ENCODE measurements at places on chromosomes 1 and 21. TPM values are rescaled to one million over a fixed set of nuclear protein-coding genes. Genes with fewer than 3 reads are reported as not detected.

Gene APOBEC4
- not detected for polyA plus RNA-seq

Gene BRDT
- polyA plus RNA-seq: not detected

Gene SDC3
- polyA plus RNA-seq: 43.5 TPM

Gene BMP8A
- not detected for polyA plus RNA-seq

Gene DDOST
- polyA plus RNA-seq: 107 TPM

Gene GCSAML
- 0.03 TPM for polyA plus RNA-seq

Gene GPR37L1
- 0.16 TPM for polyA plus RNA-seq

Gene MANEAL
- polyA plus RNA-seq: 2.3 TPM

Gene TNFAIP8L2
- 61.9 TPM for polyA plus RNA-seq

DNA sequence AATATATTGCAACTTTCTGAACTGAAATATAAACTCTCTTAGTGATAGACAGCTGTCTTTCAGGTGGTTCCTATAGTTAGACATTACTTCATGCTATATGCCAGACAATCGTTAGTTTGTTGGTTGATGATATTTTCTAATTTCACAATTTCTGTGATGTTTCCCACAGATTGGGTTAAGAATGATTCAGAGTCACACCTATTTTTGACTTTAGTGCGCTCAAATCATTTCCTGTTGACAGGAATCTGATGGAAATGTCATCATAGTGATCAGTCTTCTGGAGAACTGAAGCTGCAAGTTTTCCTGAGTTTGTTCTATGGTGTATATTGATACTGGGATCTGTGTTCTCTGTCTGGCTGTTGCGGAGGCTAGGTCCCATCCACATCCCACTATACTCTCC, 119.7 kb downstream of the C1orf21 start:
- no peak for DNase-seq

DNA sequence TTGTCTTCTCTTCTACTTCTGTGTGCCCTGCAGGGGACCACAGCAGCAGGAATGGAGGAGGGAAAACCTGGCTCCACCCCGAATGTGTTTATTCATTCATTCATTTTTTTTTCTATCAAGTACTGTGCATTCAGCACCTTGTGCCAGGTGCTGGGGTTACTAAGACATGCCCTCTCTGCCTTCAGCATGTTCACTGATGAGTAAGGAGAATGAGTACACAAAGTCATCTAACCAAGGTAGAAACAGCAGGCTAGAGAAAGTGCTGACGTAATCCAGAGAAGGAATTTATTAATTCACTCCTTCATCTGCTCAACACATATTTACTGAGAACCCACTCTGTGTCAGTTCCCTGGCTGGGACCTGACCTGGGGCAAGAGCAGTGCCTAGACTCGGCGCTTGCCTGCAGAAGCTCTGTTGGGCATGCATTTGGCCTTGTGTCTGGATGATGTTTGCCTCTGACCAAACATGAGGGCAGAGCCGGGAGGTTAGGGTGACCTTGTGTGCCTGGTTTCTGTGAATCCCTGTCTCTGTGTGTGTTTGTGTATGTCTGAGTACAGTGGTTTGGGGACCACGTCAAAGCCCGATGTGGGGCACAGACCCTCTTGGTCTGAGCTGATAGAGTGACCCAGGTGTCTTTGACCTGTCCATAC, 3.3 kb upstream of the MYOG start:
- DNase-seq: no peak

- DNase-seq: no peak
Observed at GRCh38 chr1:19738669-19739068, 61.0 kb downstream of the TMCO4 start.

GRCh38 chr1:225424562-225425200, 3.2 kb downstream of the LBR start:
- DNase-seq: no peak

DNA sequence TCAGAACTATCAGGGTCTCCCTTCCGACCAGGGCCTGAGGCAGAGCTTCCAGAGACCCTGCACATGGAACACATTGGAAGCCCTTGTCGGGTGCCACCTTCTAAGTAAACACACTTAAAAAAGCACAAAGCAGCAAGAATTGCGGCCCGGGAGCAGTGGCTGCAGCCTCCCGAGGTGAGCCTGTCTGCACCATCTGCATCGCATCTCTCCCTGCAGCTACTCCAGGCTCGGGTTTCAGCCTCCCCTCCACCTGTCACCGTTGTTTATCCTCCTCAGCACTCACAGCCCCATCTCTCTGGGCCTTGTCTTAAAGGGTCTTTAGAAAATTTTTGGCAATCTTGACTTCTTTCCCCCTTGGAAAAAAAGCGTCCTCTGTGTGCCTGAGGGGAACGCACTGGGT, 95.1 kb upstream of the ARHGEF16 start:
- DNase-seq: no peak

GRCh38 chr1:114134518-114134917, 19.2 kb downstream of the SYT6 start:
- DNase-seq: peak; percentile 56

GRCh38 chr1:165698761-165699052, 345 bp upstream of the ALDH9A1 start:
- DNase-seq: no peak

- no peak for DNase-seq
Observed at GRCh38 chr1:70916034-70916427, 131.6 kb downstream of the PTGER3 start.

DNA sequence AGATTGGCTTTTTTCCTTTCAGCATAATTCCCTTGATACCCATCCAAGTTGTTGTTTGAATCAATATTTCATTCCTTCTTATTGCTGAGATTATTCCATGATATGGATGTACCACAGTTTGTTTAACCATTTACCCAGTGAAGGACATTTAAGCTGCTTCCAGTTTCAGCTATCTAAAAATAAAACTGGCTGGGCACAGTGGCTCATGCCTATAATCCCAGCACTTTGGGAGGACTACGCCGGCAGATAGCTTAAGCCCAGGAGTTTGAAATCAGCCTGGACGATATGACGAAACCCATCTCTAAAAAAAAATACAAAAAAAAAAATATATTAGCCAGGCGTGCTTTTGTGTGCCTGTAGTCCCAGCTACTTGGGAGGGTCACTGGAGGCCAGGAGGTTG, 32.6 kb downstream of the SEMA6C start:
- no peak for DNase-seq

- DNase-seq: no peak
Observed at GRCh38 chr1:6477039-6477820, 11.3 kb upstream of the TNFRSF25 start.

DNA sequence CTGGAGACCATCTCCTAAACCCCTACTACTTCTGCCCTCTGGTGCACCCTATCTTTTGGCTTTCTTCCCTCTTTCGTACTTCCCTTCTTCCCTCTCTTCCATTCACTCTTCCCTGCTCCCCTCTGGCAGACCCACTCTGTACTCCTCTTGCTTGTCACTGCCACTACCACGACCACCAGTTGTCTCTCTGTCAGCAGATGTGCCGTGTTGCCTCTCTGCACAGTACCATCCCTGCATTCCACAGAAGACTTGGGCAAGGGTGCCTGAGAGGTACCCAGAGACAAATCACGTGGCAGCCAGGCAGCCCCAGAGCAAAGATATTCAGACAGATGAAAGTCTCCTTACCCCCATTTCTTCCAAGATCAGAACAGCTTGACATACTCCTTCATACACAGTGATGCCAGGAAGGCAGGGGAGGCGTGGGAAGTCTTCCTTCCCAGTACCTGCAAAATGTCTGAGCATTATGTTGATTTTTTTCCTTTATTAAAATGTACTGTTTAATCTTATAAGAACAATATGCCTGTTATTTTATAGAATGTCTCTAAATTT, 15.0 kb downstream of the CAMSAP2 start:
- DNase-seq: no peak

DNA sequence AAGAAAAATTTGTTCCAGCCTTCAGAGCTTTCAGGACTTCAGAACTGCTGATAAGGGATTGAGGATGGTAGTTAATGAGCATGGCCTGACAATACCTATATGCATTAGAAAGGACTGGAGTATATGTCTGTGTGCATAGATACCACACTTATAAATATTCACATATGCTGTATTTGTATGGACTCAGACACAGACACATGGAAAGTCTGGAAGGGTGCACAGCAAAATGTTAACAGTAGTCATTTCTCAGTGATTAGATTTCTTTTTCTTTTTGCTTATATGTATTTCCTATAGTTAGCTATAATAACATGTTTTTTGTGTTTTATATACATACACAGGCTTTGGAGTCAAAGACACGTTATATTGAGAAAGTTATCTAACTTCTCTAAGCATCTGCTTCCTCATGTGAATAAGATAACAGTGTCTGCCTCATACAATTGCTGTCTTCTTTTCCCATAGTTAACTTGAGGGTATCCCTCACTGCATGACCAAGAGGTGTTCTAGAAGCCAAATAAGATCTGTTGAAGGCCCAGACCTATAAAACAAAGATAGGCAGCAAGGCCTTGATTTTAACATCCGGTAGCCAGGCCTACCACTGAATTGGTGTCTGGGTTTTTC, 31.3 kb downstream of the INPP5B start:
- DNase-seq: no peak

DNA sequence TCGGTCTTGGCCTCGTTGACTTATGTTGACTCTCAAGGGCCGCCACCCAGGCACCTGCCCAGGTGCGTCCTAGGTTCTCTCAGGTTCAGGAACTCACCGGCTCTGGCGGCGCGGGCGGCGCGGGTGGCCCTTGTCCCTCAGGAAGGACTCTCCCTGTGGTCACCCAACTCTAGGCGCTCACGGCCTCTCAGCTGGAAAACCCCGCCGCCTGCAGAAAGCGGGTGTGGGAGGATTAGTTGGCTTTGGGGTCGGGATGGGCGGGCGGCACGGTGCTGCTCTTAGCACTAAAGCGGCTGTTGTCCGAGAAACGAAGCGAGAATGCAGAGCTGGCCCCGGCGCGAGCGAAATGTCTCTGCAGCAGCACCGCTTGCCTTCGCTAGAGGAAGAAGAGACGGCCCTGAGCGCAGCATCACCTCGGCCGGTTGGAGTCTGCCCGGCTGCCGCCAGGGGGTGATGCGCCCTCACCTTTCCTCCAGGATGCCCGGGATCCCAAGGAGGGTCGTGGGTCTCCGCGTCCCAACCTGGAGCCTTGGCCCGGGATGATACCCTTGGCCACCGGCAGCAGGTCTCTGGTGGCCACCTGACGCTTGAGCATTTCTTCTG, 8.1 kb upstream of the TADA1 start:
- peak; percentile 81 for DNase-seq

GRCh38 chr1:42936309-42937078, 22.2 kb downstream of the SLC2A1 start:
- DNase-seq: peak; percentile 81

GRCh38 chr1:93751377-93752250, 70.0 kb upstream of the BCAR3 start:
- no peak for DNase-seq

DNA sequence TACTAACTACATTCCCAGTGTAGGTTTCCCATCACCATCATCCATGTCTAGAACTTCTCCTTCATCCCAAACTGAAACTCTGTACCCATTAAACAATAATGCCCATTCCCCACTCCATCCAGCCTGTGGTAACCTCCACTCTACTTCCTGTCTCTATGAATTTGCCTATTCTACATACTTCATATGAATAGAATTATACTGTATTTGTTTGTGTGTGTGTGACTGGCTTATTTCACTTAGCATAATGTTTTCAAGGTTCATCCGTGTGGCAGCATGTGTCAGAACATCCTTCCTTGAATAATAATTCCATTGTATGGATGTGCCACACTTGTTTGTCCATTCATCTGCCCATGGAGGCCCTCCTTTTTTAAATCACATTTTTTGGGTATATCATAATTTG, 35.7 kb downstream of the ATP2B4 start:
- DNase-seq: no peak

GRCh38 chr1:85450832-85451231, 14.1 kb downstream of the DDAH1 start:
- DNase-seq: no peak

DNA sequence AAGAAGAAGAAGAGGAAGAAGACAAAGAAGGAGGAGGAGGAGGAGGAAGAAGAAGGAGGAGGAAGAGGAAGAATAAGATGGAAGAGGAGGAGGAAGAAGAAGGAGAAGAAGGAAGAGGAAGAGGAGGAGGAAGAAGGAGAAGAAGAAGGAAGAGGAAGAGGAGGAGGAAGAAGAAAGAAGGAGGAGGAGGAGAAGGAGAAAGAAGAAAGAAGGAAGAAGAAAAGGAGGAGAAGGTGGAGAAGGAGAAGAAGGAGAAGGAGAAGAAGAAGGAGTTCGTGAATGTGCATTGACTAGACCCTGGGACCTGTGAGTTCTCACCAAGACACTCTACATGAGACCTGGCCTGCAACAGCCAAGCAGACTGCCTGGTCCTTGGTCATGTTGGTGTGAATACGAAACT, 131.7 kb upstream of the ERRFI1 start:
- DNase-seq: no peak

DNA sequence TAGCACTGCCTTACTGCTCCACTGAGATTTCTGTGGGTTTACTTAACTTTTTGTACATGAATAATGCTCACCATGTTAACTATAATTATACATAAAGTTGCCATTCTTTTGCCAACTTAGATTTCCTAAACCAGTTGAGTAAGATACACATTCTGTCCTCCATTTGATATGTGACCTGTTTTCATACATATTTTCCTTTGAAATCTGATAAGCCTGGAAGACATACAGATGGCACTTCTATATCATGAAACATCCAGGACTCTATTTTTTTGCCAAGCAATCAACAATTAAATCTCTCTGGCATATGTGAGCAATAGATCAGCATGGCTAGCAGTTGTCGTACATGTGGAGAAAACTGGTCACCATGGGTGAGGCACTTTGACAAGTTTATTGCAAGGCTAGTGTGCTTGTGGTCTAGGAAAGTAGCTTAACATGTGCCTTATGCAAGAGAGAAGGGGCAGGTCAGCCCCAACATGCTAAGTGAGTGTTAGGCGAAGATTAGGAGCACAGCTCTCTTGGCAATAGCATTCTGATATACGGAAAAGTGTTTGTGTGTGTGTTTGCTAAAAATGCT, 14.2 kb downstream of the PRRX1 start:
- DNase-seq: no peak

DNA sequence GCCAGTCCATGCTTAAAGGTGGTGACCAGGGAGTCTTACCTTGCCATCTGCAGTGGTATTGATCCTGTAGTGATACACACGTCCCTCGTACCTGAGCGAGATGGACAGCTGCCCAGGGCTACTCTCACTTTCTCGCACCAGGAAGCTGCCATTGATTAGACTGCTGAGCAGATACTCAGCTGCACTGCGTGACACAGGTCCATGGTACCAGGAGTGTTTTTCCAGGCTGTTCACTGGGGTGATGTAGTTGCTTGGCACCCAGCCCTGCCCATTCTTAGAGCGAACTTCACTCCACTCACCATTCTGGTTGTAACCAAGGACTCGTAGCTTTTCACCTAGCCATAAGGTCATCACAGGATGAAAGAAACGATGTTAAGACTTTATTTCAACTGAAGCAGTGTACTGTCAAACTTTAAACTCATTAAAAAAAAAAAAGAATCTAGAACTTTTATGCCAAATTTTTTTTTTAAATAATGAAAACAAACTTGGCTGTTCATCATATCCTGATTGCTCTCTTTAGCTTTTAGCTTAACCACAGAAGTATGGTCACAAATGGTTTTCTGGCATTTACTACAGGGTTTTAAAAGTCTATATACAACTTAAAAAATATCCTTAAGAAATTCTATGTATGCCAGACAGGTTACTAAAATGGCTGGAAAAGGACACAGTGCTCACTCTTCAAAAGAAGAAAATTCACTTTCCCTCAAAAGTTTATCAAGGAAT, 44.6 kb downstream of the TOR3A start:
- DNase-seq: no peak

- no peak for DNase-seq
Observed at GRCh38 chr1:151211972-151212705, 13.8 kb downstream of the PIP5K1A start.

All from spleen (tissue), 13 donors.